ENCODE measurements at places on chromosomes 2 and 18.

DNA sequence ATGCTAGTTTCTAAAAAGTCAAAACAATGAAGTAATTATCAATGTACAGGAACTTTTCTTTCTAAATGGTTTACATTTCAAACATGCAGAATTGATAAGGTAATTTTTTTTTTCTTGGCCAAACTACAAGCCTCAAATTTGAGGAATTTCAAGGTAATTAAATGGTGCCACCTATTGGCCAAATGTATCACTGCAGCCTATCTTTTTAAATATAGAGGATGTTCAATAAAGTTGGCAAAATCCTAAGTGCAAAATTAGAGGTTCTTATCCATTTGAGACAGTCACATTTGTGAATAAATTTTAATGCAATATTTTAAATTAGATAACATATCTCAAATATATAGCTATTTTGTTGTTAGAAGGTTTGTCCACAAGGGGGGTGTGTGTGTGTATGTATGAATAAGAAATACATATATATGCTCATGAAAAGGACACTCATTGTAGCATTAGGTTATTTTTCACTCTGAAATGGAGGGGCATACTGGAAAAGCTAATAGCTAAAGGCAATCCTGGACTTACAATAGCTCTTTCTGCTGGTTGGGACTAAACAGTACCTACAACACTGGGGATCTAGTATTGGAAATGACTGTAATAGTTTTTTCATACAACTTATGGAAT lies 26.2 kb downstream of the MMADHC start:
- DNase-seq = no peak

GRCh38 chr2:40150266-40150665 lies 301.6 kb downstream of the SLC8A1 start:
- no peak for DNase-seq

DNA sequence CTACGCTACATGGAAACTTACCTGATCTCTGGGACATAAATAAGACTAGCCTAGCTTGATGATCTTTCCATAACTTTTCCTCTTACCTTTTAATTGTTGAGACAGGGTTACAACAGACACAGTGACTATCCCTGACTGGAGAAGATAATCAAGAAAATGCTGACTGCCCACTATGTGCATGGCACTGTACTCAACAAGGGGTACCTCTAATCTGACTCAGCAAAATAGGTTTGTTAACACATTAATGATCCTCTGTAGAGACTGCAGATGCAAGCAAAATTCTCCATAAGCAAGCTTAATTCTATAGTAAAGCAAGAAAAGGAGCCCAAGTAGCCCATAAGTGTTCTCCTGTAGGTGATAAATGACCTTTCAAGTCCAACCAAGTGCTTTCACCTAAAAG lies 25.5 kb downstream of the ACVR1C start:
- DNase-seq = no peak

GRCh38 chr18:40017021-40017420 lies 1938.0 kb upstream of the PIK3C3 start:
- no peak for DNase-seq

DNA sequence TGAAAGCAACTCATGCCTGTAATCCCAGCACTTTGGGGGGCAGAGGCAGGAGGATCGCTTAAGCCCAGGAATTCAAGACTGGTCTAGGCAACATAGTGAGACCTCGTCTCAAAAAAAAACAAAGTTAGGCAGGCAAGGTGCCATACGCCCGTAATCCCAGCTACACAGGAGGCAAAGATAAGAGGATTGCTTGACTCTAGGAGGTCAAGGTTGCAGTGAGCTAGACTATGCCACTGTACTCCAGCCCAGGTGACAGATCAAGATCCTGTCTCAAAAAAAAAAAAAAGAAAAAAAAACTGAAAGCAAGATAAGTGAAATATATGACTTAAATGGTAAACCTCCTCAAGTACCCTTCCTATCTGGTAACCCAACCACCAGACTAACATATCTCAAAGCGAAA lies 59.8 kb downstream of the USP34 start:
- DNase-seq = no peak

DNA sequence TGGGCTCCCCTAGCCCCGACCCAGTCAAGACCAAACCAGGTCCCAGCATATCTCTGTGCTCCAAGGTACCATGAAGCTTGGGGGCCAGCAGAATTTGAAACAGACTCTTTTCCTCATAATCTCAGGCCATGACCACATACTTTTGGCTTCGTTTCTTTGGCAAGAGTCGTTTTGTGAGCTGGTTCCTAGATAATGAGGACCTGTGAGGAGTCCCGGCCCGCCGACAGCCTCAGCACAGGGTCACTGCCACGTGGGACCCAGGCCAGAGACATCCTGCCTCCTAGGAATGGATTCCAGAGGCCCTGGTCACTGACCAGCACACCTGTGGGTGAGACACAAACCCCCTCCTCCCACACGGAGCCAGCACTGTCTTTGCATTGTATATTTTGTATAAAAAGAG lies 73.5 kb downstream of the VAPA start:
- no peak for DNase-seq

GRCh38 chr2:218028562-218029348 lies 26.0 kb upstream of the TNS1 start:
- DNase-seq = peak; percentile 21

GRCh38 chr2:130756053-130756873 lies 923 bp downstream of the AMER3 start:
- DNase-seq = peak; percentile 87

DNA sequence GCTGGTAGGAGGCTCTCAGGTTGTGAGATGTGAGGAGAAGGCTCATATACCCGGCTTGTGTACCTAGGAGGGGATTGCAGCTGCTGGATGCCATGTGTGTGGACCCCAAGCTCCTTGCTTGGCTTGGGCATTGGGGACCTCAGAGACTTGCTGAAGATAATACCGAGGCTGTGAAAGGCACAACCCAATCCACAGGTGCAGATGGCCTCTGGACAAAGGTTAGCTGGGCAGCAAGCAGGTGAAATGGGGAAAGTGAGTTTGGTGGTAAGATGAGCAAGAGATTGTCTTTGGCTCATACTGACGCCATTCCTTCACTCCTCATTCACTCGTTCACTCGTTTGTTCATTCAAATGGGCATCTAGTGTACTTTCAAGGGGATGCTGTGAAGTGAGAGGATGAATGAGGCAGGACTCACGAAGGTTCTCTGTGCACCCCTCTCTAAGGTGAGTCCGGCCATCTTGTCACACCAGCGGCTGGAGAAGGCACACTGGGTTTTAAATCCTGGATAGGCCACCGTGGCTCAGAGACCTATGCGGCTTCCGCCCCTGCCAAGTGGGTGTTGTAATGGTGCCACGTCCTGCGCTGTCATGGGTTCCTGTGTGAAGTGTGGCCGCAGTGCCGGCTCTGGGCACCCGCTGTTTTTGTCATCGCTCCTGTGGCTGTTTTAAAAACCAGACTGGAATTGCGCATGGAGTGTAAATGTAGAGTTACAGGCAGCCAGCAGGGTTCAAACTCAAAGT lies 13.7 kb downstream of the FBLN7 start:
- DNase-seq = no peak

DNA sequence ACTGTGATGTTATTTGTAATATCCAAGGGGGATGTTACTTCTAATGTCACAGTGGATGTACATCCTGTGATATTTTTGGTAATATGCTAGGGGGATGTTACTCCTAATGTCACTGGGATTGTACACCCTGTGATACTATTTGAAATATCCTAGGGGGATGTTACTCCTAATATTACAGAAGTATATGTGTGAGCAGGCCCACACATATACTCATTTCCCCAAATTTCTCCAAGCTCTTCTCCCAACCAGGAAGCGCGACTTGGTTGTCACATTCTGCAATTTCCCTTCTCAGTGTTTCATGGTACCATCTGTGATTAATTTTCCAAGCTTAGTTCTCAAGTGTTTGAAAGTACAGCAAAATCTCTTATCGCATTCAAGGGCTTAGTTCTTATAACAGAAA lies 29.5 kb upstream of the CHN1 start:
- DNase-seq = no peak

DNA sequence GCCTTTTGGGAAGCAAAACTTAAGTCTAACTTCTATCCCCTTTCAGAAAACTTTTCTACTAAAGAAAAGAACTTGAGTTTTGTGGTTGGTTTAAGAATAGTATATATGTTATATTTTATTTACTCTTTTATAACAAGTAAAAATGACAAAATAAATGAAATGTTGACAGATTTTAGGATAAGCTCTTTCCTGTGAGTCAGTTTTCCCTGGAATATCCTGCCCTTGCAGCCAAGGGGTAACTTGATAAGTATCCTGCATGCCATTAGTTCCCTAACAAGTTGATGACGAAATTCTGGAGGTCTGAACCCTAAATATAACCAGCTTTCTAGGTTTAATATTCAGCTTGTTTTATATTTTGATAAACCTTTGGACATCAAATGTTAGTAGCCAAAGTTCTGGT lies 7.3 kb upstream of the HTR2B start:
- DNase-seq = no peak

GRCh38 chr18:11183637-11184036 lies 34.3 kb upstream of the PIEZO2 start:
- no peak for DNase-seq

DNA sequence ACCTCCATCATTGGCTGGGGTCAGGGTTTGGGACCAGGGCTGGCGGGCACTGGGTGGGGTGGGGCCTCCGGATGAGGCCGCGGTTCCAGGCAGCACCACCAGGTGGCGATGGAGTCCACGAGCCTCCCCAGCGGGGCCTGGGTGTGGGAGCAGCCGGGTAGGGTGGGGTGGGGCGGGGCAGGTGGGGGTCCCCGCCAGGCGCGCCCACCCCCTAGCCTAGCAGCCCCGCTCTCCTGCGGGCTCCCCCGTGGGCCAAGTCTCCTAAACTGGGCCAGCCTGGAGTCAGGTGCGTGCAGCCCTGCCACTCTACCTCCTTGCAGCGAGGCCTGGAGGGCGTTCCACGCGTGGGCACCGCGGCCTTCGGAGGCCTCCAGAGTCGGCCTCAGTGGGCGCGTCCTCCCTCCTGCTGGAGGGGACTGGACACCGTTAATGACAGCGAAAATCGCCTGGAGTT lies 187.5 kb downstream of the TWIST2 start:
- DNase-seq = peak; percentile 93

GRCh38 chr2:68284896-68285295 lies 32.6 kb upstream of the PPP3R1 start:
- no peak for DNase-seq

DNA sequence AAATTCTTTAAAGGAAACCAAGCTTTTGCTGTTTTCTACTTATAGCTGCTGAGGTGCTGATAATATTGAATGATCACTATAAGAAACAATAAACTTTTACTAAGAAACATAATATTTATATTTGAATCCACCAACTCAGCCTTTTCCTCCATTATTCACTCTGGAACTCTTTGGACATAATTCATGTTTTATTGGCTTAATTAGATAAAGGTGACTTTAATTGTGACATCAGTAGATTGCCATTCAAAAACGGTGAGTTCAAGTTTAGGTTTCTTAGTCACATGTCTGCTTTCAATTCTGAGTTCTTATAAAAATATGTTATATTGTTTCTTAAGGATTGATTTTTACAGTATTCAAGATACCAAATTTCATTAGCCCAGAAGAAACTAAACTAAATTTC lies 24.0 kb downstream of the CCDC85A start:
- no peak for DNase-seq

GRCh38 chr2:105261061-105261460 lies 19.5 kb downstream of the GPR45 start:
- no peak for DNase-seq
